HS-27A (cell line): ENCODE measurements at places on chromosomes 2 and 18.

DNA sequence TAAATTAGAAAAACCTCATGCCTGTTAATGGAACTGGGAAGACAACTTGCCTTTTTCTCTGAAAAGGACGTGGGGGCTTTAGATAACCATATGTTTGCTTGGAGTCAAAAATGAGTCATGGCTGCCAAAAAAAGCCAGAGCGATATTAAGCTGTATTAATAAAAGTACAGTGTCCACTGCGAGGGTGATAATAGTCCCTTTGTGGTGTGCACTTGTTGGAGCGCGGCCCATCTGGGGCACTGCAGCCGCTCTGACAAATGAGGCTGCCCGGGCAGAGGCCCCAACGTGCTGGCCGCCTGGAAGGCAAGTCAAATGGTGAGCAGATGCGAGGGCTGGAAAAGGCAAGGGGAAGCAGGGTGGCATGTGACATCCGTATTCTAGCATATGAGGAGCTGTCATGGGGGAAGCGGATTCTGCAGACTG lies 103.3 kb upstream of the NCK2 start:
- DNase-seq: no peak

- DNase-seq: no peak
These were observed 431 bp upstream of the EIF5B start for GRCh38 chr2:99336804-99337112.

DNA sequence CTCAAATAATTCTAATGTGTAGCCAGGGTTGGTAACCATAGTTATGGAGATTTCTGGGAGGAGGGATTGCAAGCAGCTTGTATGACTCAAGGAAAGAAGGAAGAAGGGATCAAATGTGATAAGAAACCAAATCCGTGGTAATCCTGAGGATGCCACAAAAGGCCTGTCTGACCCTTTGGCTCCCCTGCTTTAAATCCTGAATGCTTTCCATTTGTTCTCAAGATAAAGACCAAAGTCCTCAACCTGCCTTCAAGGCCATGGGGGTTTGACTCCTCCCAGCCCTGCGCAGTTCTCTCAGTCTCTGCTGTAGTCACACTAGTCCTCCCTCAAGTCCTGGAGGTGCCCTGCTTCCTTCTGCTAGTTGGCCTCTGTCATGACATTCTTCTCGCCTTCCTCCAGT lies 74.0 kb downstream of the SUMO1 start:
- DNase-seq: no peak

DNA sequence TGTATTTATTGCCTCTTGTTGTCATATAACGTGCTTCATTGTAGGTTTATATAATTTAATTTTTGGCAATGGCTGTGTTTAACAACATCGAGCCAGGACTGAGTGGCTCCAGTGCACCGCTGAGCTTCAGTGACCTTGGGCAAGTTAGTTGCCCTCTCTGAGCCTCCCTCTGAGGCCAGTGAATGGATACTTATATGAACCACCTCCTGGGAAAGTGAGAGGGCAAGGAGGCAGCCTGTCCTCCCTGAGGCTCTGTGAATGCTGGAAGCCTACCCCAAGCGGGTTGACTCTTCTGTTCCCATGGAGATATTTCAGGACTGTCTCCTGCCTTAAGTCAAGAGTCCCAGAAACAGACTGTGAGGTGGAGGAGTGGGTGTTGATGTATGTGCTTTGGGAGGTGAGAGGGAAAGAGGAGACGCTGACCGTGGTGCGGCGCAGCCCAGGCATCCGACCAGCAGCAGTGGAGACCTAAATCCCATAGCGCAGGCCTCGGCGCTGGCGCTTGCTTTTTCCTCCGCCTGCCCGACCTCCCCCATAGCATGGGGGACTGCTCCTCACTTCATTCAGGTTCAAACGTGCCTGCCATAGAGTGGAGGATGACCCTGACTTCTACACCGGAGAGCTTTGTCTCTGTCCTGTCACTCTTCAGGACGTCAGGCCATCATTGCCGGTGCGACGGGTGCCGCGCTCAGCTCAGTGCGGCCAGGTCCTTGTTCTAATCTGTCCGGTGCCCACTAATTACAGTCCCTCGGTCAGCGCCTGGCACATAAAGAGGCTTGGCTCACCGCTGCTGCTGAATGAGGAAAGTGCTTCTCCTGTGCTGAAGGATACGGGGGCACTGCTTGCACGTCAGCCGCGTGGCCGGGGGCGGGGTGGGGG lies 167.3 kb upstream of the HS6ST1 start:
- no peak for DNase-seq

GRCh38 chr2:86417961-86418360 lies 23.2 kb upstream of the KDM3A start:
- DNase-seq: no peak

GRCh38 chr2:193315428-193316091 lies 1120.8 kb upstream of the TMEFF2 start:
- DNase-seq: no peak

GRCh38 chr18:3269914-3270299 lies 8.0 kb downstream of the MYL12B start:
- no peak for DNase-seq
